Left forelimb (tissue), 1 donor: ENCODE measurements at places on chromosomes 2 and 18.

GRCh38 chr2:99975386-99975785 is 167.0 kb downstream of the AFF3 start:
- no peak for DNase-seq

DNA sequence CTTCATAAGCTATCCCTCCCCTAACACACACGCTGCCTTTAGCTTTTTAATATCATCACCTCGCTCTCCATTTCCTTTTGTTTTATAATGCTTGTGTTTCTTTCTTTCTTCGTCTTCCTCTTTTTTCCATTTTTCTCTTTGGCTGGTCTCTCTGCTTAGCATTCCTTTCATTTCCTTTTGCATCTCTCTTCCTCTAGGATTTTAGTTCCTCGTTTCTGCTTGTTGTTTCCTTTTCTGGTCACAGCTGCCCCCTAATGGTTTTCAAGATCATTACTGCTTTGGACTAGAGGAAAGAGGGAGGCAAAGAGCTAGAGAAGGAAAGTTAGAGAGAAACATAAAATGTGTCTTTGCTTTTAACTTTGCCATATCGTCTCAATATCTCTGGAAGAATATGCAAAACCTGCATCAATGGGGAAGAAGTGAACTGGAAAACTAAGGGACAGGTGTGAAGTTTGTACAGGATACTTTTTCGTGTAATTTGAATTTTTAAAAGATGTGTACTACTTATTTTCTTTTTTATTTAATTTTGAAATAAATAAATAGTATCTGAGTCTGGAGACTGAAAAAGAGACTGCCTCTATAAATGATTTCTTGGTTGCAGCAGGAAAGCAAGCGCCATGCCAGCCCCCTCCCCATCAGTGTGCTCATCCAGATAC is 6.3 kb upstream of the NRP2 start:
- no peak for DNase-seq

- no peak for DNase-seq
Observed at GRCh38 chr2:237453671-237454070, 33.4 kb upstream of the MLPH start.

DNA sequence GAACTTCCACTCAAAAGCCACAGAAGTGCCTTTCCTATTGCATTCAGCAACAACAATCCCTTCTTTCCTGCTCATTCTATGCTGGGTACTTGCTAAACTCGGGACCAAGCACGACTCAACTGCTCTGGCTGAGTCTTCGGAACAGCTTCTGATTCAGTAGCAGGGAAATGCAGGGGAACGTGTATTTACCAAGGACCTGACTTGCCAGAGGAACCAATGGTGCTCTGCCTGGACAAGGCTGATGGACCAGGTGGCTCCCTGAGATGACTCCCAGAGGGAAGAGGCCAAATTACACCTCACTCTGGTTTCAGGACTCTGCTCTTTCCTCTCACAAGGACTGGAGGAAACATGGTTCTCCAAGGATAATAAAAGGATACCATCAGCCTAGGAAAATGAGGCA is 12.2 kb downstream of the CXCR2 start:
- DNase-seq: no peak

- DNase-seq: no peak
Observed at GRCh38 chr2:222038067-222038802, 260.6 kb downstream of the PAX3 start.

- no peak for DNase-seq
Observed at GRCh38 chr2:112776113-112776512, 8.2 kb downstream of the IL1A start.

GRCh38 chr2:128821010-128821409 is 502.3 kb upstream of the HS6ST1 start:
- DNase-seq: no peak

GRCh38 chr2:85433511-85434089 is 15.1 kb downstream of the SH2D6 start:
- DNase-seq: peak; percentile 88

- DNase-seq: no peak
Observed at GRCh38 chr18:69674966-69675365, 272.7 kb downstream of the CD226 start.

- no peak for DNase-seq
Observed at GRCh38 chr18:46096651-46097300, 1.3 kb downstream of the ATP5F1A start.

- no peak for DNase-seq
Observed at GRCh38 chr2:220783671-220784070, 788.4 kb downstream of the EPHA4 start.
